Epithelial cell of prostate (primary cell): ENCODE measurements at places on chromosomes 7 and 10.

DNA sequence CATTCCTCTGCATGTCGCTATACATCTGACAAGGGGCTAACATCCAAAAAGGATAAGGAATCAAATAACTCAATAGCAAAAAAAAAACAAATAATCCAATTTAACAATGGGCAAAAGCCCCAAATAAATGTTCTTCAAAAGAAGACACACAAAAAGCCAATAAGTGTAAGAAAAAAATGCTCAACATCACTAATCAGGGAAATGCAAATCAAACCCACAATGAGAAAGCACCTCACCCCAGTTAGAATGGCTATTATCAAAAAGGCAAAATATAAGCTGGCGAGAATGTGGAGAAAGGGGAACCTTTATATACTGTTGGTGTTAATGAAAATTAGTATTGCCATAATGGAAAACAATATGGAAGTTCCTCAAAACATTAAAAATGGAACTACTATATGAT is 14.3 kb downstream of the ARHGAP12 start:
- no peak for DNase-seq

GRCh38 chr7:123792547-123792946 is 43.7 kb upstream of the WASL start:
- no peak for DNase-seq

DNA sequence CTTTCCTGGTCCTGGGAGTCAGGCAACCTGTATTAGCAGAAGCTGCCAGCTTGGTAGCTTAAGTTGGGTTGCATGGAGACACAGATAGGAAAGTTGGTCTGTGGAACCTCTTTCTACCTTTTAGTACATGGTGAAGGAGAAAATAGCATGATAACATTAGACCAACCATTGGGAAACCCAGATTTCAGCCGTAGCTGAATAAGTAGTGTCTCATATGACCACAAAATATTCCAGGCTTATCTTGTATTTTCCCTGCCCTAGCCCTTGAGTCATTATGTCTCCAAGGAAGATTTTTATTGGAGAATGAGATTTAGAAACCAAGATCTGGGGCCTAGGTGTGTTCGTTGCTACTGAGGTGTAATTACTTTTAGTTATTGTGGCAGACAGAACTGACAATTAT is 67.2 kb downstream of the CCSER2 start:
- no peak for DNase-seq

GRCh38 chr7:13797545-13797944 is 191.9 kb downstream of the ETV1 start:
- DNase-seq: no peak

DNA sequence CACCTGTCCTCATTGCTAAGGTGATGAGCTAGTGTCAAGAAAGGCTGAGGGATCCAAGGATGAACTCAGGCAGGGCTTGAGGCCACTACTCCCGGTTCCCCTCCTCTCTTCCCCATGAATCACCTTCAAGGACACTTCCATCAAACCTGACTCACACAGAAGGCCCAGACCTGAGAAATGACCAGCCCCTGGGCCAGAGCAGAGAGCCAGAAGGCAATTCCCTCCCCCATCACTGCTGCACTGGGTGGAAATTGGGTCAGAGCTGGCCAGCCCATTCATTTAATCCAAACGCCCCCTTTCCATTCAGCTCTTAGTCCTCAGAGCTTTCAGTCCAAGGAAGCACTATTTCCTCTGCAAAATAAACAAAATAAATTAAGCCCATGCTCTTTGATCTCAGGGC is 182.0 kb downstream of the KCNMA1 start:
- no peak for DNase-seq

GRCh38 chr7:55104712-55105433 is 86.1 kb downstream of the EGFR start:
- DNase-seq: no peak

DNA sequence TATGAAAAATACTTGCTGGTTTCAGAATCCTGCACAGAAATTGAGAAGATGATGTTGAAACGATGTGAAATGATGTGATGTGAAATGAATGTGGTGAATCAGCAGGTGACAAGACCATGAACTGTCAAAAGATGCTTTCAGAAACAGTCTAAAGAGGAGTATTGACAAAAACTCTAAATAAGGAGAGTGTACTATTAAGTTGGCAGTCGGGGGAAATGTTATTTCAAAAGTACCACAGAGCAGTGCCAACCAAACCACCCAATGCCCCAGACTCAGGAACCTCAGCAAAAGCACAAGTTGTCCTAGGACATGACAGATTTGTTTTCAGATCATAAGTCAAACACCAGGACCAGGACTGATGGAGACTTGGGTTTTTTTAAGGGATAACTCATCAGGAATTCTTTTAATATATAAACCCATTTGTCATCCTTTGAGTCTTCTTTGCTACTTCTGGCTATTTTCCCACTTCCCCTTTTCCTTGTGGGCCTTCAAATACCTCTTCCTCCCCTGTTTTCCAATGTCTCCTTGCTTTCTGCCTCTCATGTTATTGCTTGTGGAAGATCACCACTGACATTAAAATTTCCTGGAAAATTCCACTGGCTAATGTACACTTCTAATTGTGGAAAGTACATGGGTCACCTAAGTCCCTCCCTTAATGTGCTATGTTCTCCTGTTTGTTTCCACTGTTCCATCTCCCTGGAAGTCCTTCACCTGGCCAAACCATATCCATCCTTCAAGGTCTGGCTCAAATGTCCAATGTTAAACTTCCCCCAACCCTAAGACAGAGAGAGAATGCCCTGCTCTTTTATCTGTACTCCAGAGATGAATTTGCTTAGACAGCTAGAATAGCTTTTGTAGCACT is 10.2 kb upstream of the PPP1R3C start:
- DNase-seq: no peak

DNA sequence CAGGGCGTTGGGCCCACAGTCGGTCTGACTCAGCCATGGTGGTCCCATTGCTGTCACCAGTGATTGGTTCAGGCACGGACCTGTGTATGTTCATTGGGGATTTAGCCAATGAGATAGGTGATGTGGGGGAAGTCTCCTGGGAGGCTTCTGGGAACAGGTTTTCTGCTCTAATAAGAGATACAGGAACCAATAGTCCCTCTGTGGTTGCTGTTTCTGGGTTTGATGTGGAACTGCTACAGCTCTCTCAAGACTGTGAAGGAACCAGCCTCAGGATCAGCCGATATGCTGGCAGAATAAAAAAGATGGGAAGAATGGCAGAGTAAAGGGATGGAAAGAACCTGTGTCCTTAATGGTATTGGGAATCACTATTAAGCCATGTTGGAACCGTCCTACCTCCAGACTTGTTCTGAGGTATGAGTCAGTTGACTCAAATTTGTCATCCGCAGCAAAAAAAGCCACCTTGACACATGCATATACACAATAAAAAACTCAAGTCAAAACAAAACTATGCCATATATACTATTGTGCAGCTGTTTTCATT is 70.6 kb downstream of the MCMBP start:
- no peak for DNase-seq

- no peak for DNase-seq
Measured at GRCh38 chr7:115722302-115722977, 308.1 kb downstream of the TFEC start.

DNA sequence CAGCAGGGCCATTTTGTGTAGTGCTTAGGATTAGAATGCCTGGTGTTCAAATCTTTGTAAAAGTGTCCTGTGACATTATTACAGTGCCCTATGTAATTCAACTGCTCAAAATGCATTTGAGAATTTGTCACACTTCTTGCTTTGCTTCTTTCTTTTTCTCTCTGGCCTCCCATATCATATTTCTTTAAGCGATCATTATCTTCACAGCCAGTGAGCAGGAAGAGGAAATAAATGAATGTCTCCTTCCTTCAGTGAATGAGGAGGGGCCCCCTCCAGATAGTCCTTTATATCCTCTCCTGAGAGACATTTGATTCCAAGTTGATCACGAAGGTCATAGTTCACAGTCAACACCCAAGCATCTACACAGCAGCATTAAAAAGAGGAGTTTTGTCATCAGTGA is 425.1 kb upstream of the NPVF start:
- DNase-seq: no peak

DNA sequence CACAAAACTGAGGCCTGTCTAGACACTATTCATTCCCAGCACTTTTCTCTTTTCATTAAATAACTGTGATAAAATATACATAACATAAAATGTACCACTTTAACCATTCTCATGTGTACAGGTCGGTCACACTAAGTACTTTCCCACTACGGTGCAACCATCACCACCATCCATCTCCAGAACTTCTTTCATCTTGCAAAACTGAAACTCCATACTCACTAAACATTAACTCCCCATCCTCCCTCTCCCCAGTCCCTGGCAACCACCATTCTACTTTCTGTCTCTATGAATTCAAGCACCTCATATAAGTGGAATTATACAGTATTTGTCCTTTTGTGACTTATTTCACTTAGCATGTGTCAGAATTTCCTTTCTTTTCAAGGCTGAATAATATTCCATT is 53.0 kb downstream of the ARHGAP12 start:
- DNase-seq: no peak
